ENCODE measurements at places on chromosomes 1 and 21. TPM values are rescaled to one million over a fixed set of nuclear protein-coding genes. Genes with fewer than 3 reads are reported as not detected.

Gene PRELP
- 0.65 TPM for total RNA-seq

Gene SEMA6C
- total RNA-seq, result 33.6 TPM

Gene ADAM30
- 0.19 TPM for total RNA-seq

Gene CFHR5
- total RNA-seq, result not detected

Gene KRTAP19-3
- not detected for total RNA-seq

Gene CHIA
- 0.19 TPM for total RNA-seq

Gene RPE65
- not detected for total RNA-seq

Gene RXRG
- 0.58 TPM for total RNA-seq
